ENCODE measurements at places on chromosomes 12 and 14.

DNA sequence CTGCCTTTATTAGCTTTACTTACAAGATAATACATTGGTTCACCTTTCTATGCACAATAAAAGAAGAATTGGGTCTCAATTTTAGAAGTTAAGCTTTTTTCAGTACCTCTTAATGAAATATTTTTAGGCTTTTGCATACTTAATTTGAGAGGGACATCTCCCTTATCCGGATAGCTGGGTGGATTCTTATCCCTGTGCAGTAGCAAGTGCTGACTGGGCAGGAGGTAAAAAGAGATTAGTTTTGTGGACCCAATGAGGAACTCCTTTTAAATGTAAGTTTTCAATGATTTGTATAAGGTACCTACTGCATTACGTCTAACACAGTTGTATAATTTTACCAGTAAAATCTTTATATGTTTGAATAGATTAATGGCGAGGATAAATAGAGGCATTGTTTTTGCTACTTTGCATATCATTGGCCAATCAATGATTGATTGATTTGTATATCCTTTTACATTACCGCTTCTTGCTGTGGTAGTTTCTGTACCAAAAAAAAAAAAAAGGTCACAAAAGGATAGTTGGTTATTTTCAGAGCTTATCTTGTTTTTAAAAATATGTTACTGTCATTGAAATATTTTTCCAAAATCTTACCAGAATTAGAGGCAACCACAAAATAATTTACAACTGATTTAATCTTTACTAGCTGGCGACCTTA lies 2.2 kb downstream of the CPSF6 start:
- DNase-seq: no peak

GRCh38 chr12:92553389-92553788 lies 149.4 kb upstream of the PLEKHG7 start:
- no peak for DNase-seq

DNA sequence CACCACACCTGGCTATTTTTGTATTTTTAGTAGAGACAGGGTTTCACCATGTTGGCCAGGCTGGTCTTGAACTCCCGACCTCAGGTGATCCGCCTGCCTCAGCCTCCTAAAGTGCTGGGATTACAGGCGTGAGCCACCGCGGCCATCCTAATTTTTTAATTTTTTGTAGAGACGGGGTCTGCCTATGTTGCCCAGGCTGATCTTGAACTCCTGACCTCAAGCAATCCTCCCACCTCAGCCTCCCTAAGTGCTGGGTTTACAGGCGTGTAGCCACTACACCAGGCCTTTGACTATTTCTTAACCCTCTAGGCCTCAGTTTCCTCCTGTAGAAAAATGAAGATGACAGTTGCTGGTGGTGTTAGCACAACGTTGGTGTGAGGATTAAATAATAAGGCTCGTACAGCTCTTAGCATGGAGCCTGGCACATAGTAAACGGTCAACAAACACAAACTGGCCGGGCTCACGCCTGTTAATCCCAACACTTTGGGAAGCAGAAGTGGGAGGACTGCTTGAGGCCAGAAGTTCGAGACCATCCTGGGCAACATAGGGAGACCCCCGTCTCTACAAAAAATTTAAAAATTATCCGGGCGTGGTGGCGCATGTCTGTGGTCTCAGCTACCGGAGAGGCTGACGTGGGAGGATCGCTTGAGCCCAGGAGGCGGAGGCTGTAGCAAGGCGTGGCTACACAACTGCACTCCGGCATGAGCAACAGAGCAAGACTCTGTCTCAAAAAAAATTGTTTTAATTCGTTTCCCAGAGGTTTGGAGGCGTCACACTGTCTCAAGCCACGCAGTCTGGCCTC lies 979 bp downstream of the DDX54 start:
- no peak for DNase-seq

GRCh38 chr12:15767301-15767700 lies 21.9 kb downstream of the EPS8 start:
- DNase-seq: no peak

- DNase-seq: no peak
These were observed 106.1 kb downstream of the PTPN11 start for GRCh38 chr12:112524676-112525425.

GRCh38 chr12:82688596-82688995 lies 1.9 kb downstream of the TMTC2 start:
- no peak for DNase-seq

DNA sequence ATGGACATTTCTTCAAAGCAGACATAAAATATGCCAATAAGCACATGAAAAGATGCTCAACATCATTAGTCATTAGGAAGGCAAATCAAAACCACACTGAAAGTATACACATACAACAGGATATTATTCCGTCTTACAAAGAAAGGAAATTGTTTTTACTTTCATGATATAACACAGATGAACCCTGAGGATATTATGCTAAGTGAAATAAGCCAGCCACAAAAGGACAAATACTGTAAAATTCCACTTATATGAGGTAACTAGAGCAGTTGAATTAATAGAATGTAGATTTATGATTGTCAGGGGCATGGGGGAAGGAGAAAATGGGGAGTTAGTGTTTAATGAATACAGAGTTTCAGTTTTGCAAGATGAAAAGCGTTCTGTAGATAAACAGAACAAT lies 4.2 kb downstream of the ACYP1 start:
- DNase-seq: no peak

GRCh38 chr14:104335611-104336010 lies 197.2 kb downstream of the KIF26A start:
- no peak for DNase-seq

- DNase-seq: no peak
These were observed 103.3 kb downstream of the ADCK1 start for GRCh38 chr14:77903221-77903620.

- no peak for DNase-seq
These were observed 413.1 kb downstream of the ZFP36L1 start for GRCh38 chr14:68379510-68380328.
